ENCODE measurements at places on chromosomes 1 and 21.

DNA sequence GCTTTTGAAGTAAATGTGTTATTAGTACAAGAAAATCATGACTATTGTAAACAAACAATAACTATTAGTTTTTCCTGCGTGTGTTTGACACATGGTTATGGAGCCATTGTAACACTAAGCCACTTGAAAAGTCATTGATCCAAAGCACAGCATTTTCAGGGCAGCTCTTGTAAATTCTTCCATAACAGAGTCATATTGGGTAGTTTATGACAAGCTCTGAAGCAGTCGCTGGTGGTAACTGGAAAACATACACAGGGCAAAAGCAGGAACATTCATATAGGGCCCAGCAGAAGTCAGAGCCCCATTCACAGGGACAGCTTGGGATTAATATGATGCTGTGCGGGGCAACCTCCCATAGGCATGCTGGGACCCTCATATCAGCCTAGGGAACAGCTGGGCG is 483.2 kb upstream of the PTBP2 start:
- DNase-seq = no peak

DNA sequence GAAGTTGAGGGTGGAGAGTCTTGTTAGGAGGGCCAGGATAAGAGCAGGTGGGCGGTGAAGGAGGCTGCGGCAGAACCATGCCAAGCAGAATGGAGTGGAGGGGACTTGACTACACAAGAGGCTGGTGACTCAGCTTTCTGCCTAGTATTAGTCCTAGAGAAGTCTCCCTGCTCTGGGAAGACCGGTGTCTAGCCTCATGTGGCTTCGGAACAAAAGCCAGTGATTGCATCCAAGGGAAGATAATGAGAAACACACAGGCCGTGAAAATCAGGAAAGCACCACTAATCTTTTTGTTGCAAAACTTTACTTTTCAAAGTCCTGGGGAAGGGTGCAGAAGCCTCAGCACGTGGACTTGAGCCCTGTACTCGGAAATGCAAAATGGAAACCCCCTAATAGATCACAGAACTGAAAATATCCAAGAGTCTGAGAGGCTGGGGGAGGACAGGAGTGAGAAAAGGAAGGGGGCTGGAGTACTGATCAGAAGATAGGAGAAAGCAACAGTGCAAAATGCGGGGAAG is 31.4 kb downstream of the DDR2 start:
- DNase-seq = no peak

- peak; percentile 35 for DNase-seq
Observed at GRCh38 chr1:15684042-15684461, at the start of gene PLEKHM2. TSS of gene PLEKHM2 (plus strand) at chr1:15684320. CDS start at chr1:15684559, 239 bp downstream.

DNA sequence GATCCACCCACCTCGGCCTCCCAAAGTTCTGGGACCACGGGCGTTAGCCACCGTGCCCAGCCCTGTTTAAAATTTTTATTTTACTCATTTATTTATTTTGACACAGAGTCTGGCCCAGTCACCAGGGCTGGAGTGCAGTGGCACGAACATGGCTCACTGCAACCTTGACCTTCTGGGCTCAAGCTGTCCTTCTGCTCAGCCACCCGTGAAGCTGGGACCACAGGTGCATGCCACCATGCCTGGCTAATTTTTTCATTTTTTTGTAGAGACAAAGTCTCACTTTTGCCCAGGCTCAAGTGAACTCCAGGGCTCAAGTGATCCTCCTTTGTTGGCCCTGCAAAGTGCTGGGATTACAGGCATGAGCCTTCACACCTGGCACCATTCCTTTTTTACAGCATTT is 27.5 kb upstream of the DNAJC6 start:
- no peak for DNase-seq

DNA sequence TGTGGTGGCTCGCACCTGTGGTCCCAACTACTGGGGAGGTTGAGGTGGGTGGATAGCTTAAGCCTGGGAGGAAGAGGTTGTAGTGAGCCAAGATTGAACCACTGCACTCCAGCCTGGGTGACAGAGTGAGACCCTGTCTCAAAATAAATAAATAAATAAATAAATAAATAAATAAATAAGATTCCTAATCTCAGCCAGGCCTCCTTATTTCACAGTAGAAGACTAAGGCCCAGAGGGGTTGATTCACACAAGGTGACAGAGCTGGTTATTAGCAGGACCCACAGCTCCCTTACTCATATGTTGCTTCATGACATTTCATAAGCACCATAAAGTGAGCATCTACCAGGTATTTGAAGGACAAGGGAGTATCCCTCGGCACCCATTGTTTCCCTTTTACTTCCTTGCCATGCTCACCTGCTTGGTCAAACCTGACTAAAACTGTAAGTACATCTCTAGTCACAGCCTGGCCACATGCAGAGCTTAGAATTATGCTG is 32.7 kb downstream of the ALG14 start:
- DNase-seq = no peak

DNA sequence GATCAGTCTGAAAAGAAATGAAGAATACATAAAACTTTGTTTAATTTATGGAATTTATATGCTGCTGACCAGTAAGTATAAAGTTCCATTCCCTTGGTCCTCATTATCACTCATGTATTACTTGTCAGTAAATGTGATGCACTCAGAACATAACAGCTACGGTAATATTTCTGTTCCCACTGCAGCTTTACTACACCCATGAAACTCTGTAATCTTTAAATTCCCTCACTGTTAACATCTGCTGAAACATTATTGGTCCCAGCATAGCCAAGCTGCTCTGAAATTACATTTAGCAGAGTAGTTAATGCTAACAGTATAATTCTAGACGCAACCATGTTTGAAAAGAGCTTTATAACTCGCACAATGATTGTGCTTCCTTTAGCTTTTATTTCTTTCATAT is 238.4 kb downstream of the GPATCH2 start:
- DNase-seq = no peak

- no peak for DNase-seq
Observed at GRCh38 chr1:36988321-36988720, 46.0 kb downstream of the GRIK3 start.

GRCh38 chr1:229220163-229220846 is 50.6 kb upstream of the RAB4A start:
- DNase-seq = no peak

DNA sequence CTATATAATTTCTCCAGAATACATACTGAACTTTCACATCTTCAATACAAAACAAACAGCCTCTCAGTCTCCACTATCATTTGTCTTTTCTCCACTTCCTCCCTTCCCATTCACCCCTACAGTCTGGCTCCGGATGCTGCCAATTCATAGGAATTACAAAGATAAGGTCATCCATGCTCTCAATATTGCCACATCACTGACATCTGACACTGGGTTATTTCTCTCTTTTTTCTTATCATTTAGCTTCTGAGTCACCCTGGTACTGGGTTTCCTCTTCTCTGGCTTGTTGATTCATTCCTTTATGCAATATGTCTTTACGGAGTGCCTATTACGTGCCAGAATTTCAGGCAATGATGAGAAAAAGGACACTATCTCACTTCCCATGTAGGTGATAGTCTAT is 3.1 kb upstream of the SH3BP5L start:
- DNase-seq = peak; percentile 63

- no peak for DNase-seq
Observed at GRCh38 chr1:151790940-151791651, 796 bp upstream of the TDRKH start.

GRCh38 chr1:228041316-228041715 is 34.5 kb downstream of the WNT3A start:
- DNase-seq = no peak

DNA sequence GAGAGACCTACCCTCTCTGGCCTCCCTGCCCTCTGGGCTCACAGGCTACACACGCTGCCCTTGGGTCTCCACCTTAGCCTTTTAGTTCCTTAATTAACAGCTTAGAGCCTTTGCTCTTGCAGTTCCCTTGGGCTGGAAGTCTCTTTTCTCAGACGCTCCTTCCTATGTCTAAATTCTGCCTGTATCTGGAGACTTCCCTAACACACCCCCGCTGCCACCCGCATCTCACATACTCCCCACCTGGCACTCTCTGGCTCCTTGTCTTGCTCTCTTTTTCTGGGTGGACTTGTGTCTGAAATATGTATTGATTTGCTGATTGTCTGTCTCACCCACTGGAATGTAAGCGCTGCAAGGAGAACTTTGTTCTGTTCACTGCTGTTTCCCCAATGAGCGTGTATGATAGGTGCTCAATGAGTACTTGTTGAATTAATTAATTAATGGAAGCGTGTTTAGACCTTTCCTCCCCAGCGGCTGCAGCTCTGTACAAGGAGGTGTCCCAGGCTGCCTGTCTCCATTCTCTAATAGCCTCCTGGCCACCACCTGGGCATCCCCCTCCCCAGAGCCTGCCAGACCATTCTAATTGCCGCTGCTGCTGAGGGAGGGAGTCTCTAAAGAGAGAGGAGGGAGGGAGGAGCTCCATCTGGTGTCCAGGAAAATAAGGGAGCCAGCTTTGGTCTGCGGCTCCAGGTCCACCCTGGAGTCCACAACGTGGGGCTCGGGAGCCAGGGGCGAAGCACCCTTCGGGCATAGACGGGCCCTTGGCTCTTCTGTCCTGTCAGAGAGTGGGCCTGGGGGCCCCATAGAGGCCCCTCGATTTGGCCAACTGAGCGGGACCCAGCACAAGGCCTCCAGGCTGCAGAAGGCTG is 95.4 kb downstream of the RNF220 start:
- DNase-seq = peak; percentile 13

GRCh38 chr1:4379451-4380175 is 274.8 kb upstream of the AJAP1 start:
- DNase-seq = no peak

GRCh38 chr1:54806931-54807611 is 5.9 kb upstream of the TTC22 start:
- DNase-seq = peak; percentile 43

DNA sequence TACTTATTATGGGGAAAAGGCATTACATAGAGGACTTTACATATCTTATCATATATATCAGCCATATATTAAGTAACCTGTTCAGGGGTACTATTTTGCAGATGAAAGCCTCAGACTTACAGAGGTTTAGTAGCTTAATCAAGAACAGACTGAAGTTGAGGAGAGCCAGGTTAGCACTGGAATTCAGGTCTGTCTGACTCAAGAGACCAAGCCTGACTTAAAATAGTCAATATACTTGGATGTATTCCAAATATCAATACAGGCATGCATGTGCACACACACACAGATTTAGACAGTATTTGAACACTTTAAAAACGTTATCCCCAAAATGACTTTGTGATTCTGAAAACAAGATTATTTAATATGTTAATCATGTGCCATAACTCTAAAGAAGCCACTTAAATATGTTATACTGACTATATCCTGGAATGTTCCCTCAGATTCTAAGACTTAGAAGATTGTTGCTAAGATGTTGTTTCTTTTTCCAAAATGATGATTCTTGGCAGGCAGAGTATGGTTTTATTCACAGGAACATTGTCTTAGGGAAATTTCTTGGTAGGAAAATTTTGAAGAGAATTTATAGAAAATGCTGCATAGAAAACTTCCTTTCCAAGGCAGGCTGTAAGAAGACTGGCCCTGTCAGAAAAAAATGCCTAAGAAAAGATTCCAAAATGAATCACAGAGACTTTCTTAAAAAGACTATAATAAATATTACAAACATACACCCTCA is 61.6 kb downstream of the ADAMTS1 start:
- no peak for DNase-seq

- no peak for DNase-seq
Observed at GRCh38 chr1:187665483-187665882, 836.7 kb downstream of the PLA2G4A start.

- peak; percentile 33 for DNase-seq
Observed at GRCh38 chr1:179876300-179876715, 1.3 kb downstream of the TOR1AIP2 start.

DNA sequence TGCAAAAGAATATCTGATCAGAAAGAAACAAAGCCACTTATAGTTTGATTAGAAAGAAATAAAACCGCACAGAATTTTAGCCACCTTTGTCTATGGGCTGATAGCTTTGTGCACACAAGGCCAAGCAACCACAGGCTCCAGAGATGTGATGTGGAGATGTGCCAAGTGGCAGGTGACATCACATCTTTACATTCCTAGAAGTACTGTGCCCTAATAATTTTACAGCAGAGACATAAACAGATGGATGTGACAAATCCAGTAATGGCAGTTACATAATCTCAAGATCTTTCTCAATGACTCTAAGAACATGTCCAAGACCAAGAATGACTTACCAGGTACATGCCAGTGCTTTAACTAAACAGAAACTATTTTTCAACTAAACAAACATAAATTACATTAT is 159.5 kb downstream of the LTN1 start:
- DNase-seq = no peak

DNA sequence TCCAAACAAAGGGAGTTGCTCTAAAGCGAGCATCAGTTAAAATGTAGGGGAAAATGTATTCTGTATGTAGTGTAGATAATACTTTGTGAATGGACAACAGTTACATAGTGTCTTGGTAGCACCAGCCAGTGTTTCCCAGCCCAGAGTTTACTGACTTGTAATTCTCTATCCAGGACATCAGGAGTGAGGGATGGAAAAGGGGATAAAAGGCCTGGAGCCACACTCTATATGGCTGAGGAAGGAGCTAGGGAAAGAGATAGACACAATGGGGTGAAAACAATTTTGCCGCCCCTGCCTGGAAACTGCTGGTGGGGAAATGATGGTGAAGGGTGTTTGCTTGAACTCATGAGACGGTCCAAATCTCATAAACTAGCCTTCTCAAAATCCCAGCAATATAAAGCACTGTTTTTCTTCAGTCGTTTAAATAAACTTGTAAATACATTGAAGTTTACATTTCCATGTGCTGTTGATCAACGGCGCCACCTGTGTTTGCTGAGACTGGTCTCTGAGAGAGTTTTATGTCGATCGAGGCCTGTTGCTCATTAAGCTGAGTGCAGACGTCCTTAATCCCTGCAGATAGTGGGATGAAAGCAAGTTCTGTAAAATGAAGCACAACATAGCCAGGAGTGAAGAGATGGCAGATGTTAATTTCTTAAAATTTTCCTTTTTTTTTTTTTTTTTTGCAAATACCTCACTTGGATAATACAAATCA is 27.9 kb upstream of the AGO1 start:
- no peak for DNase-seq

- no peak for DNase-seq
Observed at GRCh38 chr1:164771619-164772361, 212.8 kb downstream of the PBX1 start.

DNA sequence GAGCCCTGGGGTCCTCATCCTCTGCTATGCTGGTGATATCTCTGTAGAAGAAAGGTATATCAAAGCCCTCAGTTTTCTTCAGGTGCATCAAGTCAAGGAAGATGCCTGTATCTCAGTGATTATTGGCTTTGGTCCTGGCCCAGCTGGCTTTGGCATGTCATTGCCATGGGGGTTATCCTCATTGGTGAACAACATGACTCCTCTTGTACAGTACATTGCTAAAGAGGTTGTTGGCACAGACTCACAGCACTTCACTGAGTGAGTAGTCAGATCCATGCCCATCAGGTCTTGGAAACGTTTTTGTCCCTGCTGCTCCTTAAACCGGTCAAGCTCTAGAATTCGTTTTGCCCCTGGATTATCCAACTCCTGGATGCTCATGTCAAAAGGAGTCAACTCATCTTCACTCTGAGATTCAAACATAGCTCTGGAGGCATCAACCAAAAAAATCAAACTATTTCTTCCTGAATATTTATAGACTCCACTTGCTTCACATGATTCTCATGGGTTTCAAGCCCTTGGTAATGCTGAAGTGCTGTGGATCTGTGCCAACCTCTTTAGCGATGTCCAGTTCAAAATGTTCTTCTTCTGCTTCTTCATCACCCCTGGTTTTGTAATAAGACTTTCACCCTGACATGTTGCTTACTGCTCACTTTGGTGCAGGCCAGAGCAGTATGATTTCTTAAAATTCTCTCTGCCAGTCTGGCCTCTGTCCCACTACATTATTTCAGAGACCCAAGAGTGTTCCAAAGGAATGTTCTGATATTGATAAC is 43.0 kb upstream of the RAB3GAP2 start:
- no peak for DNase-seq

GRCh38 chr21:26846036-26846931 is 1.1 kb upstream of the ADAMTS1 start:
- DNase-seq = no peak

Measured in inflammatory macrophage (primary cell).